Activated naive CD4-positive, alpha-beta T cell treated with anti-CD3 and anti-CD28 coated beads, Interleukin-2, amount 10 ng/mL, durations not matched to agents 7 days and 5 days (primary cell): ENCODE measurements at places on chromosomes 2 and 18.
A peak's percentile ranks its signal among the peaks of the same experiment; 100 is the strongest.

DNA sequence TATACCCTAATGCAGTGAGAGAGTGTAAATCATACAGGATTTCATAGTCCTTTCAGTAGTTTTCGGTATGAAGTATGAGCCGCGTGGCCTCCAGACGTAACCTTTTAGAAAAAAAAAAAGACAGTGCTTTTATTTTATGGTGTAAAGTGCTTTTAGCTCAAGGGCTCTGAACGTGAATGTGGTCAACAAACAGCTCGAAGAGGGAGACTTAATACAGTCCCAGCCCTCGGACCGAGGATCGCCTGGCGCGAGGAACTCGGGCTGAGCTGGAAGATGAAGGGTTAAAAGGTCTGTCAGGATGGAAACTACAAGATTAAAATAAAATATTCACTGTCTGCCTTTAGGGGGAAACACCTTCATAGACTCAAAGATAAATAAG is 4.0 kb upstream of the BCL11A start:
- DNase-seq: no peak

- no peak for DNase-seq
Observed at GRCh38 chr2:230244211-230244610, 18.7 kb downstream of the SP140 start.

DNA sequence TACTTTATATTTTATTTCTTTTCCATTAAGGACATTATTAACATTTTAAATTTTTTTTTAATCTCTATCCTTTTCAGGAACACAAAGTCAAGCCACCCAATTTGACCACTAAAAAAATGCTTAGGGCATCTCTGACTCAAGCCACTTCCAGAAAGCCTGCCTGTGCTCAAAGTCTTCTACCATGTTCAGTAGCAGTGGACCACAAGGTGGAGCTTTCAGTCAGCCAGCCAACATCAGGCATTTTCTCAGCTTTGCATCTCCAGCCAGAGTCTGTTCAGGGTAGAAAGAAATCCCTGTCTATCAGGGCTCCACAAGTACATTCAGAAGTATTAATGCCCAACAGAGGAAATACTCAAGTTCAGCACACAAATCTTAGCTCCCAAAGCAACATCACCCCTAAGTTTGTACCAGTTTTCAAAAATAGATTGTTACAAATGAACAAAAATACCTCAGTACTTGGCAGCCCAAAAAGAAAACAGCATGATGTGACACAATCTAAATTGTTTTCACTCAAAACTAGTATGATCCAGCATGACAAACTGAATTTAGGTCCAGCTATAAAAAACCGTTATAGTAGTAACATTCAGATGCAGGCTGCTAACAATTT is 37.6 kb downstream of the C18orf63 start:
- DNase-seq: peak; percentile 74

DNA sequence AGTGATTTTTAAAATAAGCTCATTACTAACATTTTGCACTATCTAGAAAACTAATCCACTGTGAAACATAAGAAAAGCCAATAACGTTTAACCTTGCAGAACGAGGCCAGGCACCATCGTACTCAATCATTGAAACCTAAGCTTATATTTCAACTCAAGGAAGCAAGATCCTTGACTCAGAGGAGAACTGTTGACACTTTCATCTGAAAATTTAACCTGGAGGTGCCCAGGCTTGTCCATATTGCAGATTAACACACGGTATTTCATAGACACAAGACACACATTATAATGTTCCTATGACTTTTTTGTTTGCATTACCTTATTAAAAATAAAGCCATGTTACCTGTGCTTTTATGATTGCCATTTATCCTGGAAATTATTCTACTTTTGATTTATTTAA is 89.6 kb downstream of the ZNF385B start:
- DNase-seq: no peak

GRCh38 chr2:162317861-162318327 is 590 bp downstream of the IFIH1 start:
- peak; percentile 42 for DNase-seq

GRCh38 chr2:10911291-10912075 is at the start of gene KCNF1:
TSS of gene KCNF1 (plus strand) at chr2:10911934. CDS start at chr2:10912427, 493 bp downstream.
- DNase-seq: no peak

- DNase-seq: no peak
Observed at GRCh38 chr2:99600981-99601651, 111.3 kb upstream of the REV1 start.

DNA sequence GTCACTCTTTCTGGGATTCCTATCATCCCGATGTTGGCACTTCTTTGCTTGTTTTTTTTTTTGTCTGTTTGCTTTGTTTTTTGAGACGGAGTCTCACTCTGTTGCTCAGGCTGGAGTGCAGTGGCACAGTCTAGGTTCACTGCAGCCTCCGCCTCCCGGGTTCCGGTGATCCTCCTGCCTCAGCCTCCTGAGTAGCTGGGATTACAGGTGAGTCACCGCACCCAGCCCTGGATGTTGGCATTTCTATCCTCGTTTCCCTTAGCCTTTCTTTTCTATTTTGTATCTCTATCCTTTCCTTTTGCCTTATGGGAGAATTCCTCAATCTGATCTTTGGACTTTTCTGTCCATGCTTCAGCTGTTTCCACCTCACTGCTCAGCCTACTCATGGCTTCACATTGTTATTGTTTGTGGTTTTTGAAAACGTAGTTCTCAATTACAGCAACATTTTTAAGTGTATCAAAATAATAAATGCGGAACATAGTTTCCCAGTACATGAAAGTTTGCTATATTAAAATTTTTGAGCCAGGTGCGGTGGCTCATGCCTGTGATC is 62.1 kb upstream of the ZNF516 start:
- DNase-seq: no peak

GRCh38 chr2:178506101-178506500 is 25.8 kb downstream of the PLEKHA3 start:
- DNase-seq: no peak

DNA sequence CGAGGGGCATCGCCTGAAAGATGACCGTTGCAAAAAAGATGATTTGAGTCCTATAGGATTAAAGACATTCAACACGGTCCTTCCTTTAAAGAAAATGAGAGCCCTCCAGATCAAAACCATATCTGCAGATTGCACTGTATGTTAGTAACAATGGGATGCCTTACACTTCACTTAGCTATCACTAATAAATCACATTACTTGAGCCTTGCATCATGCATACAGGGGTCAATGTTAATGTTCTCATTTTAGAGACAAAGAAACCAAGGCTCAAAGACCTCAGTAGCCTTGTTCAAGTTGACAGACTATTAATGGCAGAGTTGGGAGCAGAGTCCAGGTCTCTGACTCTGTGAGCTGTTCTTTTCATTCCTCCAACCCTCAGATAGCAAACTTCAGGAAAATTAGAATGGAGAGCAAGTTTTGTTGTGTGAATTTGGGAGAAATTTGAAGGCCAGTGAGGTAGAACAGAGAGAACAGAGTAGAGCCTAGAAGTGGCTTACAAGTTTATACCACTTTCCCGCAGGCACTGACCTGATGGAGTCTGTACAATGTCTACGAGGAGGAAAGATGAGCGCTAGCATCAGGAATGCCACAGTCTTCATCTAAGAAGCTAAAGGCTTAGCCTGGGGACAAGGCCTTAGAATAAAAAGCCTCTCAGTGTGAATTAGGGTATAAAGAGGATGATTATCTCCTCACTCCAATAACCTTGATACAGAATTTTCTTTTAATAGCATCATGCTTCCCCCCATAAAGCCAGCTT is 48.3 kb downstream of the TRIB2 start:
- no peak for DNase-seq

DNA sequence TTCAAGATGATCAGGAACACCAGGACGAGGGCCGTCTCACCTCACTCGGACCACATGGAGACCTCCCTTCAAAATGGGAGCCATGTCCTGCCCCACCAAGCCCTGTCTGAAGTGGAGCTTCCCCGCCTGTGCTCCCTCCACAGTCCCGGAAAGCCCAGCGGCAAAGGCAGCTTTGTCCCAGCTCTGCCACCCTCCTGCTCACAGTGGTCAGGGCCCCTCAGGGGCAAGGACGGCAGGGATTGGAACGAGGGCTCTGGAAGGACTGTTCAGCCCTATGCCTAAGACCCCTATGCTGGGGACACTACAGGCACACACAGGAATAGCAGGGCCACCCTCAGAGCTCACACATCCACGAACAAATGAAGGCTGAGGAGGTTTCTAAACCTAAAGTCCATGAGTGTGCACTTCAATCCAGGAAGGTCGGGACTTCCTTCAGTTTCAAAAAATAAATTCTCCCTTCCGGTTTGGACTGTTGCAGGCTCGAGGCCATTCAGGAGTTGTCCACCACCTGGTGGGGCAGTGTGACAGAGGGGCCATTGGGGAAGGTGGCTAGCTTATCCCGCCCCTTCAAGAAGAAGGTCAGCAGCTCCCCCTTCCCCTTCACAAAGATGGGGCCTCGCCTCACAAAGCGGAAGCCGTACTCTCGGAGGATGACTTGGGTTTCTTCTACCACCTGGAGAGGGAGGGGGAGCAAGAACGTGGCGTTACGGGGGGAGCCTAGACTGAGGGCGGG is 26.4 kb downstream of the CENPO start:
- DNase-seq: no peak

GRCh38 chr2:20052229-20052851 is 912 bp upstream of the LAPTM4A start:
- DNase-seq: no peak

GRCh38 chr2:100130595-100131391 is 11.6 kb downstream of the AFF3 start:
- DNase-seq: no peak

GRCh38 chr2:75367401-75367800 is 168.1 kb upstream of the TACR1 start:
- no peak for DNase-seq

DNA sequence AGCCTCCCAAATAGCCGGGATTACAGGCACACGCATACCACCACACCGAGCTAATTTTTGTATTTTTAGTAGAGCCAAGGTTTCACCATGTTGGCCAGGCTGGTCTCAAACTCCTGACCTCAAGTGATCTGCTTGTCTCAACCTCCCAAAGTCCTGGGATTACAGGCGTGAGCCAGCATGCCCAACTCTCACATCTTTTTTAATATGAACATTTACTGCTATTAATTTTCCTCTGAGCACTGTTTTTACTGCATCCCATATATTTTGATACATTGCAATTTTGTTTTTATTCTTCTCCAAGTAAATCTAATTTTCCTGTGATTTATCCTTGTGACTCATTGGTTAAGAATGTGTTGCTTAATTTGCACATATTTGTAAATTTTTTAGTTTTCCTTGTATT is 9.5 kb upstream of the TANK start:
- DNase-seq: no peak

GRCh38 chr2:101981504-101981903 is 10.3 kb upstream of the IL1R2 start:
- DNase-seq: no peak

DNA sequence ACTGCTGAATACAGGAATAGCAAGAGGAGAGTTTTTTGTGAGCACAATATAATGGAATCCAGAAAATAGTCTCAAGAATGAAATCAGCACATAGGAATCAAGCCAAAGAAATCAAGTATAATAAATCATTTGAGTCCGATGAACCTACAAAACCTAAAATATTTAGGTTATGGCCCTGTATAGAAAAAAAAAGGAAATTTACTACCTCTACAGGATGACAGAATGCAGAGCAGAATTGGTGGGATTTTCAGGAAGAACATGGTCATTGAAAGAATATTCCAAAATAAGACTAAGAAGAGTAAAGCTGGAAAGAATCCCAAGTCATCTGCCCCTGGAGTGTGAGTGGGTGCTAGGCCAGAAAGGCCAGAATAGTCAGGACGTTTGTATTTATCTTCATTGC is 1041.2 kb upstream of the CDH2 start:
- no peak for DNase-seq

GRCh38 chr2:54403512-54404238 is 52.5 kb upstream of the SPTBN1 start:
- DNase-seq: no peak

GRCh38 chr2:125644257-125644656 is 1011.7 kb upstream of the GYPC start:
- no peak for DNase-seq

- DNase-seq: no peak
Observed at GRCh38 chr2:227260041-227260440, 65.0 kb upstream of the MFF start.
